HFFc6 (cell line): ENCODE measurements at places on chromosomes 7 and 10. TPM values are rescaled to one million over a fixed set of nuclear protein-coding genes. Genes with fewer than 3 reads are reported as not detected.

DNA sequence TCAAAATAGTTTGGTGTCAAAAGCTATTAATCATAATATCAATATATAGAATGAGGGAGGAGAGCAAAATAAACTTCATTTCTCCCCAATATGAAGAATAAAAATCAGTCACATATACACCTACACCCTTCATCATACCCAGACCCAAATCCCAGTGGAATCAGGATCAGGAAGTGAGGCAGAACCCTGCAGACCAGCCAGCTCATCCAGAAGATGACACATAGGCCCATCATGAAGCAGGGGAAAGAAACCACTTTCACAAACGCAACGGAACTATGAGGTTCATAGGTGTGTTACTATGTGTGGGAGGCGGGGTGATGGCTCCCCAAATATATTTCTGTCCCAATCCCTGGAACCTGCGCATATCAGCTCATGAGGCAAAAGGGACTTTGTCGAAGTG is 89.0 kb downstream of the RSU1 start:
- peaks cover 51% of the 10 kb centered on the region for H3K36me3 ChIP-seq
- H3K27ac ChIP-seq, result no peak overlapping the region
- no peak overlapping the region for H3K4me3 ChIP-seq
- peaks cover 7% of the 10 kb centered on the region; the same call in 1 of the 2 replicates for H3K4me1 ChIP-seq
- no peak for DNase-seq

- H3K27ac ChIP-seq, result no peak overlapping the region
- H3K27me3 ChIP-seq, result peaks cover 23% of the 10 kb centered on the region
- H3K4me1 ChIP-seq, result no peaks in the 10 kb centered on the region
Observed at GRCh38 chr7:131959106-131959812, 402.8 kb upstream of the PODXL start.

GRCh38 chr10:122021828-122022227 is 32.9 kb downstream of the TACC2 start:
- H3K36me3 ChIP-seq, result no peaks in the 10 kb centered on the region
- H3K27me3 ChIP-seq, result peaks cover 37% of the 10 kb centered on the region
- H3K4me1 ChIP-seq, result peaks cover 22% of the 10 kb centered on the region
- no peak for DNase-seq
- H3K4me3 ChIP-seq, result peak overlapping the region; percentile 82

DNA sequence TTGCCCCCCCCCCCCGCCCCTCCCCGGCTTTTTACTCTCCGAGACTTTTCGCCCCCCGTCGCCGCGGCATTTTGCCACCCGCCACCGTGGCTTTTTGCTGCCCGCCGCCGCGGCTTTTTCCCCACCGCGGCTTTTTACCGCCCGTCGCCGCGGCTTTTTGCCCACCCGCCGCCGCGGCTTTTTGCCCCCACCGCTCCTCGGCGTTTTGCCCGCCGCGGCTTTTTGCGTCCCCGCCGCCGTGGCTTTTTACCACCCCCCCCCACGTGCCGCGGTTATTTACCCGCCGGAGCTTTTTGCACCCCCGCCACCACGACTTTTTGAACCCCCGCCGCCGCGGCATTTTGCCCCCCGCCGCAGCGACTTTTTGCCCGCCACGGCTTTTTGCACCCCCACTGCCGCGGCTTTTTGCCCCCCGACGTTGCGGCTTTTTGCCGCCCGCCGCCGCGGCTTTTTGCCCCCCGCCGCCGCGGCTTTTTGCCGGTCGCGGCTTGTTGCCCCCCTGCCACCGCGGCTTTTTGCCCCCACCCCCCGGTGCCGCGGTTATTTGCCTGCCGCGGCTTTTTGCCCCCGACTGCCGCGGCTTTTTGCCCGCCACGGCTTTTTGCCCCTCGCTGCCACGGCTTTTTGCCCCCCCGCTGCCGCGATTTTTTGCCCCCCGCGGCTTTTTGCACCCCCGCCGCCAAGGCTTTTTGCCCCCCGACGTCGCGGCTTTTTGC is 461.1 kb downstream of the ZNF33B start:
- no peak overlapping the region for H3K27ac ChIP-seq
- no peak overlapping the region for H3K4me3 ChIP-seq
- peaks cover 11% of the 10 kb centered on the region for H3K27me3 ChIP-seq
- no peak for DNase-seq

DNA sequence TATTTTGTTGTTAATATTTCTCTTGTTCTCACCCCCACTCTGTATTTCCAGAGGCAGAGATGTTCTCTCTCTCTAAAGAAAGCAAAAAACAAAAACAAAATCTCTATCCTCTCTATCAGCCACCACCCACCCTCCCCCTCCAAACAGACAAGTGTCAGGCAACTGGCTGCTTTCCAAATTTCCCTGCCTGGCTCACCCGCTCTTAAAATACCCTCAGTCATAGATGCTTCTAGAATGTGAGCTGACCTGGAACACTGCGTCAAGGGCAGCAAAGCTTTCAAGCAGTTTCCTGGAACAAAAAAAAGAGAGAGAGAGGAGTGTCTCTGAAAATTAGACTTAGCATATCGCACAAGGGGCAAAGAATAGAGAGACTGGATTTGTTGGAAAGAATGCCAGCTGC is 341.0 kb upstream of the ZMIZ1 start:
- H3K4me3 ChIP-seq, result no peak overlapping the region
- DNase-seq, result no peak
- no peaks in the 10 kb centered on the region for H3K4me1 ChIP-seq
- H3K27ac ChIP-seq, result no peak overlapping the region
- peaks cover 44% of the 10 kb centered on the region for H3K27me3 ChIP-seq

- peaks cover 39% of the 10 kb centered on the region for H3K27me3 ChIP-seq
- no peak overlapping the region for H3K27ac ChIP-seq
- H3K36me3 ChIP-seq, result no peaks in the 10 kb centered on the region
- no peak for DNase-seq
- no peaks in the 10 kb centered on the region for H3K4me1 ChIP-seq
Observed at GRCh38 chr10:70978816-70979480, 90.6 kb upstream of the PCBD1 start.

GRCh38 chr7:150977382-150978125 is 567 bp downstream of the KCNH2 start:
- H3K27ac ChIP-seq, result no peak overlapping the region
- H3K4me3 ChIP-seq, result no peak overlapping the region
- peaks cover 50% of the 10 kb centered on the region for H3K27me3 ChIP-seq
- no peaks in the 10 kb centered on the region; the same call in 1 of the 2 replicates for H3K36me3 ChIP-seq
- DNase-seq, result no peak
- H3K4me1 ChIP-seq, result peaks cover 5% of the 10 kb centered on the region; the same call in 1 of the 2 replicates

GRCh38 chr10:34656661-34657060 is 158.4 kb downstream of the PARD3 start:
- H3K27ac ChIP-seq, result no peak overlapping the region
- peaks cover 1% of the 10 kb centered on the region; the same call in 1 of the 2 replicates for H3K27me3 ChIP-seq
- H3K36me3 ChIP-seq, result no peaks in the 10 kb centered on the region
- no peak for DNase-seq
- peaks cover 13% of the 10 kb centered on the region for H3K4me1 ChIP-seq

GRCh38 chr7:135729230-135729629 is 1.2 kb upstream of the SLC13A4 start:
- H3K27ac ChIP-seq, result no peak overlapping the region
- no peak overlapping the region for H3K4me3 ChIP-seq
- H3K4me1 ChIP-seq, result peaks cover 44% of the 10 kb centered on the region
- H3K36me3 ChIP-seq, result peaks cover 26% of the 10 kb centered on the region; the same call in 1 of the 2 replicates
- no peak for DNase-seq
- H3K27me3 ChIP-seq, result no peaks in the 10 kb centered on the region; the same call in 1 of the 2 replicates

DNA sequence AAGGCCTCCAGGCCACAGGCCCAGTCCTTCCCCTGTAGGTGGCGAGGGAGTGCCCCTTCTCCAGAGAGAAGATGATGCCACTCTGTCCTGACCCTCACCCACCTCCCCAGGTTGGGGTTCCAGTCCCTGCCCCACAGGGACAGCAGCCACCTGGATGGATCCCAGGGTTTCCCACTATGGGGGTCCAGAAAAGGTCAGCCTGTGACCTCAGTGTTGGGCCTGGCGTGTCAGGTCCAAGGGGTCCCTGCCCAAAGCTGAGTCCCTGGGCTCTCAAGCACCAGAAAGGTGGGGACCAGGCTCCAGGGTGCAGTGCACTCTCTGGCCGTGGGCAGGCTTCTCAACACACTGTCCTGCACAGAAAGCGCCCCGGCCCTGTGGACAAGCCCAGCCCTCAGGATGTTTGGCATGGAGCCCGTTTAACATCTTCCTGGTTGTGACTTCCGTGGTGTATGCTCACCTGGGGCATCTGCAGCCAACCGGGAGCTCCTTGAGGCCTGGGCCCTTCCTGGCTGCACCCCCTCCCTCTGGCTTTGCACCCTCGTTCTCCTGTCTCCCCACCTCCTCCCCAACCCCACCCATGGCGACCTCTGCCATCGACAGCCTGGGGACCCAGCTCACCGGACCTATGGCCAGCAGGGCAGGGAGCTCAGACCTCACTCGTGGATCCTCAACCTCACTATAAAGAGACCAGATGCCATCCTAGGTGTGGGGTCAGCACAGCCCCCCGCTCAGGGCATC is 58.3 kb upstream of the PPP2R2D start:
- H3K4me1 ChIP-seq, result no peaks in the 10 kb centered on the region
- H3K27me3 ChIP-seq, result peaks cover 7% of the 10 kb centered on the region
- H3K4me3 ChIP-seq, result no peak overlapping the region
- 0 out of 2 replicates have a peak, but pooled peaks cover 3% of the 10 kb centered on the region for H3K36me3 ChIP-seq
- H3K27ac ChIP-seq, result no peak overlapping the region
- DNase-seq, result no peak

DNA sequence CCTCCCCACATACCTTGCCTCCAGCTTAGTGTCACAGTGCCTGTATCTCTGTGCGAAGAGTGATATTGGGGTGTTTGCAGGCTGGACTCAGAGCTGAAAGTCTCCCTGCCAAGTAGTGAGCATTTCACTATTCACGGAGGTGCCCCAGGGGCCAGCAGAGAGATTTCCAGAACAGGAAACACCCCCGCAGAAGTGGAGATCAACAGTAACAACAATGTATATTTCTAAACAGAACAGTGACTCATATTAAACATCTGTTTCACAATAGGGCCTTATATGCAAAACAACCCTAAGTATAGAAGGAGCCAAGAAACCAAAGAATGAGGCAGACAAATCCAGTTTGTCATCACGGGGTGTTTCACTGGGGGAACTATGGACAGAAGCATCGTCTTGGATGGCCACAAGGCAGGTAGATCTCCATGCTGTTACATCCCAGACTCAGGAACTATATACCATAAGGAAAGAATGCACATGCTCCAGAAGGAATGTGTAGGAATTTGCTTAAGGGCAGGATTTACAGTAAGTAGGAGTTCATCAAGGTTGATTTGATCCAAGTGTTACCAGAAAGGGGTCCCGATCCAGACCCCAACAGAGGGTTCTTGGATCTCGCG is 29.3 kb upstream of the CCL24 start:
- peaks cover 14% of the 10 kb centered on the region for H3K27me3 ChIP-seq
- peak; percentile 83 for DNase-seq
- H3K27ac ChIP-seq, result peak overlapping the region; percentile 71

GRCh38 chr10:131020775-131021174 is 290.7 kb downstream of the TCERG1L start:
- DNase-seq, result no peak
- H3K4me3 ChIP-seq, result no peak overlapping the region
- H3K36me3 ChIP-seq, result peaks cover 6% of the 10 kb centered on the region; the same call in 1 of the 2 replicates
- no peaks in the 10 kb centered on the region; the same call in 1 of the 2 replicates for H3K27me3 ChIP-seq
- no peak overlapping the region for H3K27ac ChIP-seq
- no peaks in the 10 kb centered on the region for H3K4me1 ChIP-seq

GRCh38 chr7:41448104-41448503 is 254.8 kb downstream of the INHBA start:
- no peak overlapping the region for H3K4me3 ChIP-seq
- H3K27me3 ChIP-seq, result no peaks in the 10 kb centered on the region
- H3K4me1 ChIP-seq, result peaks cover 16% of the 10 kb centered on the region

- peaks cover 4% of the 10 kb centered on the region; the same call in 1 of the 2 replicates for H3K36me3 ChIP-seq
- H3K27me3 ChIP-seq, result no peaks in the 10 kb centered on the region; the same call in 1 of the 2 replicates
Observed at GRCh38 chr10:122249303-122249850, 21.7 kb upstream of the BTBD16 start.

- H3K27ac ChIP-seq, result peak overlapping the region; percentile 97
- peak overlapping the region; percentile 89 for H3K4me3 ChIP-seq
- peaks cover 3% of the 10 kb centered on the region for H3K27me3 ChIP-seq
Observed at GRCh38 chr10:119653209-119653608, 2.0 kb downstream of the BAG3 start.

GRCh38 chr7:90816511-90817142 is 220.5 kb downstream of the CDK14 start:
- peak; percentile 99 for DNase-seq
- peaks cover 31% of the 10 kb centered on the region for H3K4me1 ChIP-seq
- H3K27me3 ChIP-seq, result peaks cover under 1% of the 10 kb centered on the region; the same call in 1 of the 2 replicates
- H3K36me3 ChIP-seq, result peaks cover 29% of the 10 kb centered on the region

- peaks cover under 1% of the 10 kb centered on the region for H3K27me3 ChIP-seq
- H3K4me3 ChIP-seq, result no peak overlapping the region
- no peak overlapping the region for H3K27ac ChIP-seq
- no peaks in the 10 kb centered on the region for H3K36me3 ChIP-seq
Observed at GRCh38 chr10:22010973-22011408, 7.5 kb upstream of the DNAJC1 start.

GRCh38 chr7:80428161-80429054 is 83.5 kb downstream of the GNAT3 start:
- H3K4me1 ChIP-seq, result peaks cover 34% of the 10 kb centered on the region
- peak; percentile 43 for DNase-seq
- H3K4me3 ChIP-seq, result no peak overlapping the region; the same call in 1 of the 2 replicates

DNA sequence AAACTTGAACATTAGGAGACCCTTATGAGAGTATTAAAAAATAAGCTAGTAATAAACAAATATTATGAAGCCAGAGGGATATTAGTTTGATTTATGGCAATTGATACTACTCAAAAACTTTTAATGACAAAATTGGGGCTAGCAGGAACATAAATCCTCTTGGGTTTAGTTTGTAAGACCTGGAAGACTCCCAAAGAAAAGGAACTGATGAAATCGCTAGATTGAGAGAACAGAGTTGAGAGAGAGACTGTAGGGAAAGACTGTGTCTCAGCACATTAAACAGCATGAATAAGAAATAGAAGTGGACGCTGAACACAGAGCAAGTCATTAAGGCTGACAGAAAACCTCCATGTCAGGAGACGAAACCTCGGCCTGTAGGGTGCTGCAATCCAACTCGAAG is 56.4 kb downstream of the ICA1 start:
- peaks cover 33% of the 10 kb centered on the region for H3K27me3 ChIP-seq
- no peak for DNase-seq
- no peaks in the 10 kb centered on the region for H3K36me3 ChIP-seq
- no peaks in the 10 kb centered on the region for H3K4me1 ChIP-seq
- no peak overlapping the region for H3K4me3 ChIP-seq

DNA sequence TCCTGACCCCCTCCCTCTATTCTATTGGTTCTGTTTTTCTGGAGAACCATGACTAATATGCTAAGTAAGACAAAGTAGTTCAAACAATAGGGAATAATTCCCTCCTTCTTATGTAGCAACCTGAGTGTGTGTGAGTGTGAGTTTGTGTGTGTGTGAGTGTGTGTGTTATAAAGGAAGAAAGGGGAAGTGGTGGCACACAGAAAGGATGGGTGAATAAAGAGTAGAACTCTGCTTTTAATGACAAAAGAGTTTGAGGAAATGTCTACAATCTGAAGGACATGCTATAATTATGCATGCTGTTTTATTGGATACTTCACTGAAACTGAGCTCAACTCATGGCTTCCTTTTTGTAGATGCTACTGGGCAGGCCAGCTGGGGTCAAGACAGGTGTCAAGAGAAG is 489.5 kb downstream of the REEP3 start:
- no peak for DNase-seq
- H3K27me3 ChIP-seq, result no peaks in the 10 kb centered on the region
- H3K4me1 ChIP-seq, result no peaks in the 10 kb centered on the region
- H3K27ac ChIP-seq, result no peak overlapping the region
- H3K4me3 ChIP-seq, result no peak overlapping the region

CD36 gene
- 1.2 to 4.2 TPM (median 2.3 TPM) in 3 replicates for total RNA-seq

NEBL gene
- not detected in 3 replicates for total RNA-seq

ENKUR gene
- total RNA-seq, result 0.23 TPM in 1 of 2 replicates, not detected in the other

CAMK1D gene
- 0.34 and 1.5 TPM in 2 replicates for total RNA-seq

KIF20B gene
- 14.8 to 38.2 TPM (median 23.6 TPM) in 3 replicates for total RNA-seq

PTPN20 gene
- total RNA-seq, result not detected in 3 replicates

IFIT1 gene
- 32.9 to 52.5 TPM (median 46.0 TPM) in 3 replicates for total RNA-seq

KLF14 gene
- 0.09 TPM in 1 of 3 replicates, not detected in the others for total RNA-seq

PANK1 gene
- total RNA-seq, result 4.4 to 4.7 TPM (median 4.5 TPM) in 3 replicates

NUTM2E gene
- 0.24 TPM in 1 of 3 replicates, not detected in the others for total RNA-seq

RGS10 gene
- total RNA-seq, result 52.6 to 63.8 TPM (median 54.0 TPM) in 3 replicates

ABCB4 gene
- total RNA-seq, result 0.09 TPM in 1 of 3 replicates, not detected in the others
